ENCODE measurements at places on chromosomes 2 and 18.

DNA sequence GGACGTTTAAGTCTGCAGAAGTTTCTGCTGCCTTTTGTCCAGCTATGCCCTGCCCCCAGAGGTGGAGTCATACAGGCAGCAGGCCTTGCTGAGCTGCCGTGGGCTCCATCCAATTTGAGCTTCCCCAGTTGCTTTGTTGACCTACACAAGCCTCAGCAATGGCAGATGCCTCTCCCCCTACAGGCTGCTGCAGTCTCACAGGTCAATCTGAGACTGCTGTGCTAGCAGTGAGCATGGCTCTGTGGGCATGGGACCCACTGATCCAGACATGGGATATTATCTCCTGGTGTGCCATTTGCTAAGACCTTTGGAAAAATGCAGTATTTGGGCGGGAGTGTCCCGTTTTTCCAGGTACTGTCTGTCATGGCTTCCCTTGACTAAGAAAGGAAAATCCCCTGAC lies 726.0 kb downstream of the ERBB4 start:
- DNase-seq: no peak

- no peak for DNase-seq
These were observed 9.7 kb downstream of the CTAGE1 start for GRCh38 chr18:22408059-22408458.

DNA sequence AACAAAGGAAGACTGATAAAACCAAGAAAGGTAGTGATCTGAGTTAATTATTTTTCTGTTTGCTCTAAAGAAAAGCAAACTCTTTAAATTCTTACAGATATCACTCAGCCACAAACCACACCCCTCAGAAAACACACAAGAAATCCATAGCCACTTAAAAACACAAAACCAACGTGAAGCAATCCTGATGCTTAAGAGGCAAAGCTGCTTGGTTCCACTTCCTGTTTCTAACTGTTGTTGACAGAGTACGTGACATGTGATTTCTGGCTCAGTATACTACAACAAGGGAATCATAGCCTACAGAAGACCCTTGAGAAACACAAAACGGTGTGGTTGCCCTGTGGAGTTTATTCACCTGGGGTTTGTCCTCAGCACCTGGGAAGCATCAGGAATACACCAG lies 240.9 kb upstream of the APCDD1 start:
- peak; percentile 62 for DNase-seq

DNA sequence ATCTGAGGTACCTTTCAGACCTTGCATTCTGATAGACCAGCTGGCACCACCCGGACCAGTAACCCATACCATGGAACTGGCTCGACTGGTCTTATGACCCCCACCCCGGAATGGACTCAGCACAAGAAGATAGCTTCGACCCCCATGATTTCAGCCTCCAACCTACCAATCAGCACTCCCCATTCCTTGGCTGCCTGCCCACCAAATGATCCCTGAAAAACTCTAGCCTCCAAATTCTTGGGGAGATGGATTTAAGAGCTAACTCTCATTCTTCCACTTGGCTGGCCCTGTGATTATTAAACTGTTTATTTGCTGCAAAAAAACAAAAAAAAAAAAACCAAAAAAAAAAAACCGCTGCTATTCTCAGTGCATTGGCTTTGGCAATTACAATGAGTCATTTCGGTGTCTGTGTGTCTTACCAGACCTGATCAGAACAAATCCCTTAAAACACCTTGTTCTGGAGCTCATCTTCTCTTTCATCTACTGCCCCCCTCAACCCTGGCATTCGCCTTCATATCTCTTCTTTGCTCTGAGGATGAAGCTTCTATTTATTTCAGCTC lies 60.1 kb upstream of the KIF5C start:
- DNase-seq: no peak

DNA sequence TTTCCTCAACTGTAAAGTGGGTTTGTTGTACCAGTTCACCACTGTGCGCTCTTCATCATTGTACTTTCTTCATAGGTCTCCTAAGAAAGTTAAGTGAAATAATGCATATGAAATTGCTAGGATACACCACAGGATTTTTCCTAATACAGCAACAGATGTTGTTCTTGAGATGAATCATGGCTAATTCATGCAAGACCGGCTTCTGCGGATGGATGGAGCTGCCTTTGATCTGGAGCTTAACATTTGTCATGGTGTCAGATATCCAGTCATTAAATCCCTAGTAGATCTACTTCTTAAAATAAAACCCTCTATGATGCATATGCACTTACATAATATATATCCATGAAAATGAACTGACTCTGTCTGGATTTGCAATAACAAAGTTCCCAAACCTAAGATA lies 114.1 kb downstream of the COL6A3 start:
- DNase-seq: no peak

- no peak for DNase-seq
These were observed 84.2 kb downstream of the MYOM1 start for GRCh38 chr18:3135536-3135935.

GRCh38 chr2:237704501-237705434 lies 77.4 kb downstream of the LRRFIP1 start:
- no peak for DNase-seq

- peak; percentile 64 for DNase-seq
These were observed 34.0 kb downstream of the NAPG start for GRCh38 chr18:10559553-10560451.

DNA sequence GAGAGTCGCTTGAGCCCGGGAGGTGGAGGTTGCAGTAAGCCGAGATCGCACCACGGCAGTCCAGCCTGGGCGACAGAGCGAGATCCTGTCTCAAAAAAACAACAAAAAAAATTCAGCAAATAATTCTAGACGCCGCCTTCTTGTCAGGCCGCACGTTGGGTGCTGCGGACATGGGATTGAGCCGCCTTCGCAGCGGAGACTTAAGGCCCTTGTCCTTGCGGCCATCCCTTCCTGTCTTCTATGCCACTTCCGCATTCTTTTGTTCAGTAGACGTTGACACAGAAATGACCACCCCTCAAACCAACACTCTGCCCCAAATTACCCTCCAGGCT lies 15.8 kb downstream of the PTPN18 start:
- DNase-seq: peak; percentile 83

DNA sequence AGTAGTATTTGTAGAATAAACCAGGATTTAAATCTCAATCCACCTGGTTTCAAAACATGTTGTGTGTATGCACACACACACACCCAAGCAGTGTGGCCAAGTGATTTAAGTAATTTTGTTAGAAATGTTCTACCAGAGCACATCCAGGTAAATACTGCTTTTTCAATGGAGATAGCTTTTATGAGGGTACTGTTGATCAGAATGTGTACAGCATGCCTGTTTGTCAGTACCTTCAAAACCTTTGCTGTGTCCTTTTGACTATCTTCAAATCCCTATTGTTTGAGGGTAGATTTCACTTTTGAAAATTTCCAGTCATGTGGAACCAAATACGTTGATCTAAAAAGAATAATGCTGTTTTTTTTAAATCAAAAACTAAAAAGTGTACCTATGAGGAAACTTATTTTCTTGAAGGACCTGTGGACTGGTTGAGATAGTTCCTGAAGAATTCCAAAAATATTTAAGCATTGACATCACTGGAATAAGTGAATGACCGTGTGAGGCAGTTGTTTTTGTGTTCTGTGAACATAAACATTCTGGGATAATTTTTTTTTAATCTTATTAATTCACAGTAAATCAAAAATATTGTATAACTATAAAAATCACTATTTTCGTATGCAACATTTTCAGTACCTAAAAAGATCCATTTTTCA lies 70.9 kb downstream of the PTRHD1 start:
- no peak for DNase-seq

GRCh38 chr2:51165534-51166260 lies 133.8 kb upstream of the NRXN1 start:
- no peak for DNase-seq

GRCh38 chr18:9684881-9685614 lies 23.1 kb upstream of the RAB31 start:
- peak; percentile 9 for DNase-seq

DNA sequence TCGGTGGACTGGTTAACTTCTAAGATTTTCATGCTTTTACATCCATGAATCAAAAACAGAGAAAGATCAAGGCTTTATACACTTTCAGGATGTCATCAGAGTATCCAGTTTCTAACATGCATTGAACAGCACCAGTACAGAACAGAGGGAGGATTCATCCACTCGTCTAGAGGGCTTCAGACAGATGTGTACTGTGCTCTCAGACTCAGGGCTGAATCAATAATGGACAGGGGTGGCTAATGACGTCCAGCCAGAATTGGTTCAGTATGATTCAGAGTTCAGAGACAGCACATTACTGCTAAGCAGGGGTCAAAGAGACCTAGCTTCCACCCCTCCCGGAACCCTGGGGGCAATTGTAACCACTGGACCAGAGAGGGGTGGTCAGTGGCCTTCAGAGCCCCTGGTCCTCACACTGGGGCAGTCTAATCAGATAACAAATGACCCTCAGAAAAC lies 37.3 kb downstream of the RNU4ATAC start:
- DNase-seq: no peak

DNA sequence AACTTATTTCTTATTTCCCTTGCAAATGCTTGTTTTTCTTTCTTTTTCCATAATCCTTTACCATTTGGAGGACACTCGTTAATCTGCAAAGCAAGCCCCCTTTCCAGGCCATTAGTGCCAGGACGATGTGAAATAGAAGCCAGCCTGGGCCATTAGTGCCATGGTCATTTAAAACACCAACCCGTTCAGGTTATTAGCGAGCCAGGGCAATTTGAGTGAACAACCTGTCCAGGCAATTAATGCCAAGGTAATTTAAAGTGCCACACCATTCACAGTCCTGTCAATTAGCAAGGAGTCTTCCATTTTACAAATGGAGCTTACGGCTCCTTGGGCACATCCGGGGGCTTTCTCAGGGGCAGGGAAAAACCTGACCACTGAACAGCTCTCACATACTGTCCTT lies 370.6 kb downstream of the HRH4 start:
- no peak for DNase-seq

DNA sequence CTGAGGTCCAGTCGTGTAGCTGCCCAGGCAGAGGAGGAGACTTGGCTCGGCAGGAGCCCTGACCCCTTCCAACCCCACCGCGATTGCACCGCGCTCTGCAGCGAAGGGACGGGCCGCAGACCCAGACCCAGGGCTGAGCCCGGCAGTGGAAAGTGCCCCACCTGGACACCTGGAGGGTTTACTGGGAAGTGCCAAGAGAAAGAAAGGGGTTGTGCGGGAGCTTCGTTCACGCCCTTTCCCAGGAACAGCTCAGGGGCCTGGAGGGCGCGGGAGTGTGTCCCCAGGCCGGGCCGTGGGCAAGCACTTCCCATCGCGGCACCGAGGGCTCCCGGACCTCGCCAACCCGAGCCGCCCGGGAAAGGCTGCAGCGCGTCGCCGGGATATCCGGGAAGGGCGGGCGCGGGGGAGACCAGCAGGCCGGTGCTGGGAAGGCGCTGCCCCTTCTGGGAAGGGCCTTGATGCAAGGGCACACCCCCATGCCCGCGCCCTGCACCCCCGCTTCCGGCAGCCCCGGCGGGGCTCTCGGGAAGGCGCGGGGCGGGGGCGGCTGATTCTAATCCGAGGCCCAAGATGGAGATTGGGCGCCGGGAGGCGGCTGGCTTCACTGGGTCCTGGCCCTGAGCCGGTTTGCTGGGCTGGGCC lies 36.1 kb upstream of the MRPL33 start:
- no peak for DNase-seq

- DNase-seq: no peak
These were observed 3.7 kb downstream of the FAM98A start for GRCh38 chr2:33595385-33595784.

DNA sequence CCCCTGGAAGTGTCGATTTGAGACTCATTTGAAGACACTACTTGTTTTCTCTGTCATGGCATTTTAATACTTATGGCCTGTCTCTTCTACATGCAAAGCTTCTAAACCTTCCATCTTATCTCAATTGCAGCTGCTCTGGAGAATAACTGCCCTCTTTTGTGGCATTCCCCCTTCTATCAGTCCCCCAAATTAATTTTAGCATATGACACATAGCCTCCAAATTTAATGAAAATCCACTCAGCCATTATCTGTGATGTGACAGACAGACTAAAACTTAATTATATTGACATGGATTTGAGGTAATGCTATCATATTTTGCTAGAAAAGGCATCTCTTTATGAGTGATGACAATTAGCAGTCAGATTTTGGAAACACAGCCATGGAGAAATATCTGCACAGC lies 71.2 kb downstream of the LRRTM1 start:
- no peak for DNase-seq

GRCh38 chr2:43265001-43265400 lies 38.6 kb upstream of the ZFP36L2 start:
- DNase-seq: no peak

DNA sequence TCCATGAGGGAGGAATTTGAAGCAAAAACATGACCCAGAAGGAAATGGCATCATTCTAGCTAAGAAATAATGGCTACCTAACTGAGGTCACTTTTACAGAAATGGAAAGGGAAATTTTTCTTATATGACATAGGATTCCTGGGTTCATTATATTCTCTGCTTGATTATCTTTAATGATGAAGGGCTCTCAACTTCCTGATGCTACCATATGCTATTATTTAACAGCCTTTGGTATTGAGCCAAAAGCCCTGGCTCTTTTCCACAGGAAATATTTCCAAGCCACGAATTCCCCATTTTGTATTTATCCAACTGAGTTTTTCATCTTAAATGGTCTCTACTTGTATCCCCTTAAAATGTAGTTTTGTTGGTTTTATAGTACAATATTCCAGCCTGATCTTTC lies 63.2 kb upstream of the NPAS2 start:
- no peak for DNase-seq

- peak; percentile 59 for DNase-seq
These were observed 2.1 kb downstream of the CNTNAP5 start for GRCh38 chr2:124027182-124027581.

DNA sequence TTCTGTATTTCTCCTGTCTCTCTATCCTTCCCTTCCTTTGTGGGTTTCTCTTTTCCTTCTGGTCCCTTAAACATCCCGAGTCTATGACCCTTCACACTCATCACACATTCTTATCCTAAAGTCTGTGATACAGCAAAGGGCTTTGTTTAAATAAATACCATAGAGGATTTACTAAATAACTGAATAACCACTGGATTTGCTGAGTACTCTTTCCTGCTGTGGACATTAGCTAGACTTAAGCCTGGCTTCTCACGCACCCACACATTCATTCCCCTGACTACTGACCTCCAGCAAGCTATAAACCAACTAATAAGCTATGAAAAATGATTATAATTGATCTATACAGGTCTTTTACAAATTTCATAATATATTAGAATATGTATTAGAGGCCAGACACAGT lies 76.6 kb downstream of the COL4A3 start:
- no peak for DNase-seq

All from GM12865 (cell line).